Cortex of kidney (tissue), 1 donor: ENCODE measurements at places on chromosomes 6 and 20.

- no peak for DNase-seq
Measured at GRCh38 chr6:52507557-52508260, 69.2 kb downstream of the TRAM2 start.

DNA sequence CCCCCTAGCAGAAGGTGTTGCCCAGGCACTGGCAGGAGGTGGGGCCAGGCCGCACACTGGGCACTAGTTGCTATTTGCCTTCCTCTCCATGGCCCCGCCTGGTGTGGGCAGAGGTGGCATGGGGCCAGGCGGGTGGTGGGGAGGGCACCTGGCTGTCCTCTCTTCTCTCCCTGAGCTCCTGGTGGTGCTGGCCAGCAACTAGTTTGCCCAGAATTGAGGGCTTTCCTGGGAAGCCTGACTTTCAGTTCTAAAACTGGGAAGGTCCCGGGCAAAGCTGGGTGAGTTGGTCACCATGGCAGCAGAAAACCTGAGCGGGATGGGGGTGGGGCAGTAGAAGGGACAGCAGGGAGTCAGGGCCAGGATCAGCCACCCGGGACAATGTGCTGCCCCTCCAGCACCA is 48.2 kb downstream of the RBM38 start:
- no peak for DNase-seq

- DNase-seq: no peak
Measured at GRCh38 chr6:109628158-109629000, 62.6 kb downstream of the AK9 start.

DNA sequence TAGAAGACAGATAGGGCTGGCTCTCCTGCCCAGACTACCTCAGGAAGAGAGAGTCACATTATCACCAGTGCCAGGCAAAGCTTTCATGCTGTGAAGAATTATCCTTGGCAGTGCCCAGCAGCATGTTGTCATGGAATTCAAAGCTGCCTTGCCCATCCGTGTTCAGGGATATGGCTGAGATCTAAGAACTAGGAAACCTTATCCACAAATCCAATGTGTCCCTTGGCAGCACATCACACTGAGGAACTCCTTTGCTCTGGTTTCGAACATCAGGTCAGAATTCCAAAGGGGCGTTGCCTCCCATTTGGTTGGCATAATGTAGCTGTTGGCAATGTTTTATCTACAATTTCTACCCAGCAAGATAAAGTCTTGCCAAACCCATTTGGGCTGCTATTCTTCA is 52.7 kb downstream of the ADGRF1 start:
- DNase-seq: no peak

DNA sequence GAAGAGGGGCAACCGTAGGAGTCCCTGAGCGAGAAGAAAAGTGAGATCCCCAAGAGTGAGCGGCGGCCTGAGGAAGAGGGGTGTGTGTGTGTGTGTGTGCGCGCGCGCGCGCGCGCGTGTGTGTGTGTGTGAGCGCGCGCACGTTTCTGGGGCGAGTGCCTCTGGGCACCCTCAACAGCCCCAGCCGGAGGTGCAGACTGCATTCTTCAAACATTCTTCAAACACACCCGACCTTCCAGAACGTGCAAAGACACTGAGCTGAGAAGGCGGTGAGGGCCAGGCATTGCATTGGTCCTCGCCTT is 76.2 kb upstream of the FOXP4 start:
- DNase-seq: no peak

- no peak for DNase-seq
Measured at GRCh38 chr6:31578184-31579118, 3.1 kb downstream of the TNF start.

DNA sequence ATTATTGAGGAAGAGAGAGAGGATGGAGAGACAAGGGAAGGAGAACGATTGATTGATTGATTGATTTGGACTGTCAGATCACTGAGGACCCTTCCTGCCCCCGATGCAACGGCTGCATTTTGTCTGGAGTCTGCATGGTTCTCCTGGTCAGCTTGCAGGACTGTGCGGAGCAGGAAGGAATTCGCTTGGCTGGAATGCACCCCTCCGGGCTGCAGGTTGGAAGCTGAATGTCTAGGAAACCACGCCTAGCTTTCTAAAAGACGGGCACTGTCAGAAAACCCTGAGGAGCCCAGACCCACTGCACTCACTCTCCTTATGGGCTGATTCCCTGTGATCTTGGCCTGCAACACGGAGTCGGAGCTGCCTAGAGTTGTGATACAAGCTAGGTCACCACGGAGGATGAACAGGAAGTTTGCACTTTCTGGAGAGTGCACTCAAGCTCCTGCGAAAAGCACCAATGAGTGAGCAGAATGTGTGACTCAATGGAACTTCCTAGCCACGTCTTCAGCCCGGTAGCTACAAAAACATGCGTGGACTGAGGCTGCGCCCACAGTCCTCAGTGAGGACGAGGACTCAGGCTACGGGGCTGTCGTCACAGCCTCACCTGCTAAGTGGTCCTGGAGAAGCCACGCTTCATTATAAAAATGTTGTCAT is 14.4 kb downstream of the DACT2 start:
- DNase-seq: no peak

GRCh38 chr6:153312634-153313033 is 181.6 kb upstream of the RGS17 start:
- DNase-seq: no peak

DNA sequence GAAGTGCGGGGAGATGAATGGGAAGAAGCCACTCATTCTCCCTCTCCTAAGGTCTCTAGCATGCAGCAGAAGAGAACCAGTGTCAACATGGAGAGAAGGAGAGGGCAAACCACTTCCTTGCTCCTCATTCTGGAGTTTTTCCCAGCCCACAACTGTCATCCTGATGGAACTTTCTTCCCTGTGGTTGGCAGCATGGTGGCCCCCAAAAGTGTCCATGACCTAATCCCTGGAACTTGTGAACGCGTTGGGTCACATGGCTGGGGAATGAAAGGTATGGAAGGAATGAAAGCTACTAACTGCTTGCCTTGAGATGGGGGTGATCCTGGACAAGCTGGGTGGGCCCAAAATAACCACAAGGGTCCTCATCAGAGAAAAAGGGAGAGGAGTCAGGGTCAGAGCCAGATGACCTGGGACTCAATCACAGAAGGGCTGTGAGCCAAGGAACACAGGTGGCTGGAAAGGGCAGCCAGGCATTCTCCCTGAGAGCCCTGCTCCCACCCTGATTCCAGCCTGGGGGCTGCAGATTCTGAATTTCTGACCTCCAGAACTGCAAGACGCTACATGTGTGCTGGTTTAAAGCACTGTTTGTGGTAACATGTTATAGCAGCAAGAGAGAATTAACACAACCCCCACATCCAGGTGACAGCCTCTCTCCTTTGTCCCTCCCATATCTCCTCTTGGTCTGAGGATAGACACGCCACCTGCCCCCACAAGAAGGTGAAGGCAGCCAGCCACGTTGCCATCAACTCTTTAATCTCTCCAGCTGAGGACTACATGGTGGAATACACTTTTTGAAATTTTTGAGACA is 63.2 kb downstream of the PYGB start:
- DNase-seq: no peak

DNA sequence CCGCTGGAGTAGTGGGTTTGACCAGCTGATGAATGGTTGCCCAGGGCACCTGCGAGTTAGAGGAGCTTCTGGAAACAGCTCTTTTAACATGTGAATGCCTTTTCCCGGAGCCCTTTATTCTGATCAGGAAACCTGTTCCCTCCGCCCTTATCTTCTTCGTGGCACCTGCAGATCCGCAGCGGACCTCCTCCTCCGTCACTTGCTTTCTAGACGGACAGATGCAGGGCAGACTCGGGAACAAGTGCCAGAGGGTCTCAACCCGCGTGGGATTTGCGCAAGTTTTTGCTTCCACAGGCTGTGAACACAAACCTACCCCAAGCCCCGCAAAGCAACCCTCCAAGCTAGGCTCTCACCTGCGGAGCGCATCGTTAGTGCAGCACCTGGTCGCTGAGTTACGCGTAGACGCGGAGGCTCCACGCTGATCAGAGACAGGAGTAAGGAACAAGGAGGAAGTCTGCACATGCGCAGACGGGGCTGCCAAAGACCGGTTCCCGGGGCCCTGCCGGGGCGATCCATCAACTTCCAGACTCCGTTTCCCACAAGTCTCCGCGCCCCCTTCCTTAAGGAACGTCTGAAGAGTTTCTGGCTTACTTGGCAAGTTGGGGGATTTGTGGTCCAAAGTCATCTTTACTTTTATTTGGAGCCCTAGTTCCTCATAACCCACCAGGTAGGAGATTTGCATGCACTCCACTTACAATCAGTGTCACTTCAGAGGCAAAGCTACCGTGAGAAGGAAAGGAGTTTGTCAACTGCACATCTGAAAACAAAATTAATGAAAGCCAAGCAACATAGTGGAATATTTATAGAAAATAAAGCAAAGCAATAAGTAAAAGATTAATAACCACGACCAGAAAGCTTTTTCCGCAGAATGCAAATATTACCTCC is 52.7 kb upstream of the ELMO2 start:
- DNase-seq: no peak

- no peak for DNase-seq
Measured at GRCh38 chr20:37552415-37552814, 24.7 kb upstream of the BLCAP start.

DNA sequence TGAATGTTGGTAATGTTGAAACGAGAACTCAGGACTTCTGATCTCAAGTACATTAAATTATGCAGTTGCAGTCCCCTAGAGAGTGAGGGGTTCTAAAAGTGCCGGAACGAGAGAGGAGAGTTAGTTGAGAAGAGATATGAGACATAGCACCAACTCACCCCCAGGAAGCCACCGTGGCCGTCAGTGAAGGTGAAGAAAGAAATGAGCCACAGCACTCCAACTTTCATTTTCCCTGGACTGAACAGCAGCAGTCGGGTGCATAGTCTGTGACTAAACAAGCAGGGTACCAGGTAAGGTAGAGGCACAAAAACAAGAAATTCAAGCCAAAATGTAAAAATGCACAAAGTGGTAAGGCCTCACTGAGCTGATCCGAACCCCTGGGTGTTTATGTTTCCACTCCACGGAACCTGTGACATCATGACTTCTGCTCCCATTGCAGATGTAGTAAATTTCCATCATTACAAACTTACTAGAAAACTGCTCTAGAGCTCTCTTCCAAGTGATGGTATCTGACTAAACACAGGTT is 13.2 kb downstream of the ADGRF1 start:
- no peak for DNase-seq

DNA sequence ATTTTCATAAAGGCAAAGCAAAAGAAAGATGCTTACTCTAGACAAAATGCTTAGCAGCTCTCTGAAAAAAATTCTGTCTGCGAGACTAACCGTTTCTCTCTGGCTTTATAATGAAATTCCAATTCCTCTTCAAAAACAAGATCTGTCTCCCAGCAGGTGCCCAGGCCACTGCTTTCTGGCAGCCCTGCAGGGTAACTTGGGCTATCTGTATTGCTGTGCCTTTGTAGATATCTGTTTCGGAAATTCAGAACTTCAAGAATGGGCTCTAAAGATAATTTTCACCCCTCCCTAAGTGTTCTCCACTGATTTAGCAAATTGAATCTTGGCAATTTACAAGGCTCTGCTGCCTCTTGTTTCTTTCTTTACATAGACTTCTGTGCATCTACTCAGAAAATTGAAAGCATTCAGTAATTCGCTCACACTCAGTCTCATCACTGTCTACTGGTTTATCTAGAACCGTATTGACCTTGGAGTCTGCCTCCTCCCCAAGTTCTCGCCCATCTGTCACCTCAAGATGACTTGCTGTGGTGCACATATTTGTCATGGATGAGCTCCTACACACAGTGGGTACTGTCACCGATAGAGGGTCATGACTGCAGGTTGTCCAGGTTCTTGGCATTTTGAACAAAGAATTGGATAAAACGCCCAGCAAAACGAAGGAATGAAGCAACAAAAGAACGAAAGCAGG is 26.4 kb upstream of the FABP7 start:
- no peak for DNase-seq

DNA sequence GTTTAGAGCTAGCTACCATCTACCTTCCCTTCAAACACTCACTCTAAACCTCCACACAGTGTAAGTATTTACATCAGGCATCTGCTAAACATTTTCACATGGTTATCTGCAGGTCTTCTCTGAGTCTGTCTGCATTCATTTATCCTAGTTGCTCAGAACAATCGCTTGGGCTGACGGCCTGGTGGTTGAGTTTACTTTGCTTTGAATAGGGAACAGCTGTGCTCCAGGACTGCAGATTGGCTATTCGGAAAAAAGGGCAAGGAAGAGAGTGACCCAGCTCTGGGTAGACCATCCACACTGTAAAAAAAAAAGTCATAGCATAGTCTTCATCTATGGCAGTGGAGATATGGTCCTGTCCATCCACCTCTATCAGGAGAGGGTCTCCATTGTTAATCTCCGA is 115.3 kb upstream of the ESR1 start:
- DNase-seq: no peak

DNA sequence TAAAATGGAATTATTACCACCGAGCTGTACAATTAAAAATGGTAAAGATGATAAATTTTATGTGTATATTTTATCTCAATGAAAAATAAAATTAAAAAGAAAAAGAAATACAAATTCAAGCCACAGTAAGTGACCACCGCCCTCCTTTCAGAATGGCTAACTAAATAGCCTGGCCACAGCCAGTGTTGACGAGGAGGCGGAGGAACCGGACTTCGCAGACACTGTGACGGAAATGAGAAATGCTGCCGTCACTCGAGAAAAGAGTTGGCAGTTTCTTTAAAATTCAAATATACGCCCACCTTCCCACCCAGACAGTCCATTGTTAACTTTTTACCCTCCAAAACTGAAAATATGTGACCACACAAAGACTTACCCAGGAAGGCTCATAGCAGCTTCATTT is 50.0 kb downstream of the FOXF2 start:
- no peak for DNase-seq

GRCh38 chr6:100466410-100467128 is 1.8 kb upstream of the SIM1 start:
- DNase-seq: no peak
